ENCODE measurements at places on chromosomes 2 and 18.

- no peak for DNase-seq
These were observed 450.7 kb downstream of the TNS1 start for GRCh38 chr2:217552081-217552480.

DNA sequence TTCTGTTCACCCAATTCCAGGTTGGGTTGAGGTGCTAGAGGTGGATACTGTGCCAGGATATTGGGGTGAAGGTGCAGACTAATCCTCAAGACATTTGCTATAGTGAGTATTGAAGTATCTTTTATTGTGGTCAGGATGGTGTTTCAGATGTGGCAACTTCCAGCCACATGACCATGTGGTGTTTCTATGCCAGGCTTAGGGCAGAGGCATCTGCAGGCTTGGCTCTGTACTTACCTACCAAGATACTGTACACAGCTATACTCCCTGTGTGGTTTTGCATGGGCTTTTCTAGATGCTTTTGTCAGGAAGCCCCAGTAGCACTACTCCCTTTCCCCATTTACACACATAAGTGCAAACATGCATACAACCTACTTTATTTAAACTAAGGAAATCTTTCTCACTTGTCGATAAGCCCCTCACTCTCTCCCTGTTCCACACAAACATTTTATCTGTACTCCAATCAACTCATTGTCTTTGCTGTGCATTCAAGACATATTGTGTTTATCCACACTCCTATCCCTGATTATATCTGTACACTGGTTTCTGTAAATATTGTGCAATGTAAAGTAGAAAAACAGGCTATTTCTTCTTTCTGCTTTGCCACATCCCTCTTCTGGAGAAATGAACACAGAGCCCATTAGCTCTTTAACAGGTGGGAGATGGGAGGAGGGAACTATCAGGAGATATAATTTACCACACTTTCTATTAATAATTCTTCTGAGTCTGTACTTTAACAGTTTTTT is 12.3 kb downstream of the ARL6IP6 start:
- no peak for DNase-seq

DNA sequence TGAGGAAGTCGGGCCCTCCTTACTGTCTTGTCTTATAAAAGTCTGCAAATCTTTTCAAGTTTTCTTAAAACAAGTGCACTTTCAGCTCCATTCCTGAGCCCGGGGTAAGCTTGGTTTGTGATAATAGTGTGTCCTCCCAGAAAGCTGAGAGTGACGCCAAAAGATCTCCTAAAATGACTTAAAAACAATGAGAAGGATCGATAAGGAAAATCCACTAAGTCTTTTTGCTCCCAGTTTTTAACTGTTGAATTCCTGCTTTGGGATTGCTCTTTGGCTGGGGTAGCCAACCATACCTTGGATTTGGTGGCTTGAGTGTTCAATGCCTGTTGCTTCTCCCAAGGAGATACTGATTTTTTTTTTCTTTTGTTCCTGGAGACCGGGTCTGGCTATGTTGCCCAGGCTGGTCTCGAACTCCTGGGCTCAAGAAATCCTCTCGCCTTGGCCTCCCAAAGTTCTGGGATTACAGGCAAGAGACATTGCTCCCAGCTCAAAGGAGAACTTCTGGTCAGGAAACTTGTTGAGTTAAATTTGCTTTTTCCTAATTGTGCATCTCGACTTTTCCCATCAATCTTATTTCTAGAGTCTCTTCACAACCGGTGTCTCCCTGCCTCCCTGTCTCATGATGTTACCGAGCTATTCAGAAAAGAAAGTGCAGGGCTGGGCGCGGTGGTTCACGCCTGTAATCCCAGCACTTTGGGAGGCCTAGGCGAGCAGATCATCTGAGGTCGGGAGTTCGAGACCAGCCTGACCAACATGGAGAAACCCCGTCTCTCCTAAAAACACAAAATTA is 3.0 kb downstream of the TGIF1 start:
- no peak for DNase-seq

GRCh38 chr2:219415580-219416234 is 2.5 kb upstream of the DES start:
- no peak for DNase-seq

DNA sequence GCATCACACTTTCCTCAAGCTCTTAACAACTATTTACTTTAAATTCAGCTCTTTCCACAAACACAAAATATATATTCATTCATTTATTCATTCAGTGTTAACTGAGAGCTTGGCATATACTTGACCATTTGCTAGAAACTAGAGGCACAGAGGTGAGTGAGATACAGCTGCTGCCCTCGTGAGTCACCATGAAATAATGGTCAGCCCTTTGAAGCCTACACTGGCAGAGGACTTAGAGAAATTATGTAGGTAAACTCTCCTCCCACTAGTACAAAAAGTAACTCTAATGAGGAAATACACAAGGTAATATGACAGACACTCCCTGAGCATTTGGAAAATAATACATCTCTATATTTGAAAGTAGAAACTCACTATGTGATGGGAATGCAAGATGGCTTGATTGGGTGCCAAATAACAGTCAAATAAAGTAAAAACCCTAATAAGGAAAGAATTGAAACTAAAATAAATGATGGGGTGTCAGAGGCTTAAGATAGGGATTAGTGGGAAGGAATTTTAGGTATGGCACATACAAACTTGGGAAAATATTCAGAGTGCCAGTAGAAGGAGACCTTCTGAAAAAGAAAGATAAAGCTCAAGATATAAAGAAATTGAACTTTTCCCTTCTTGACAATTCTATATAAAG is 61.1 kb downstream of the ANTXR1 start:
- no peak for DNase-seq

GRCh38 chr2:133780099-133780996 is 212.1 kb upstream of the NCKAP5 start:
- peak; percentile 57 for DNase-seq

- DNase-seq, result peak; percentile 16
These were observed 101.2 kb downstream of the SETBP1 start for GRCh38 chr18:44781886-44782285.

DNA sequence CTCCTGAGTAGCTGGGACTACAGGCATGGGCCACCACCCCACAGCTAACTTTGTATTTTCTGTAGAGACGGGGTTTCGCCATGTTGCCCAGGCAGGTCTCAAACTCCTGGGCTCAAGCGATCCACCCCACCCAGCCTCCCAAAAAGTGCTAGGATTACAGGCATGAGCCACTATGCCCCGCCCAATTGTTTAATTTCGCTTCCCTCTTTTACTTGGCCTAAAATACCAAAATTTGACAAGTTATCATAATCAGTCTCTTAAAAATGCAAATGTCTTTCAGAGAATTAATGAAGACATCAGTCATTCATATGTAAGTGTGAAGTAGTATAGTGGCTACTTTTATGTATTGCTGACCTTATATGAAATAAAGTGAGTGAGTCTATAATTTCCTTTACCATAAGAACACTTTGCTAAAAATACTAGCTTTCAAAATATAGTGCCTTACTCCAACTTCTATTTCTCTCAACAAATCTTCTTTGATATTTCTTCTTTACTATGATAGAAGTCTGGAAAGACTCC is 9.8 kb downstream of the FBXO11 start:
- DNase-seq, result no peak
